Tongue (tissue), 3 donors: ENCODE measurements at places on chromosomes 6 and 20. TPM values are rescaled to one million over a fixed set of nuclear protein-coding genes. Genes with fewer than 3 reads are reported as not detected.

The GPX5 gene
- total RNA-seq: not detected

The SAMD5 gene
- total RNA-seq: 9.5 TPM

The METTL24 gene
- 3.5 TPM for total RNA-seq

GRCh38 chr6:132257561-132257960 is 143.7 kb downstream of the MOXD1 start:
- DNase-seq: no peak

DNA sequence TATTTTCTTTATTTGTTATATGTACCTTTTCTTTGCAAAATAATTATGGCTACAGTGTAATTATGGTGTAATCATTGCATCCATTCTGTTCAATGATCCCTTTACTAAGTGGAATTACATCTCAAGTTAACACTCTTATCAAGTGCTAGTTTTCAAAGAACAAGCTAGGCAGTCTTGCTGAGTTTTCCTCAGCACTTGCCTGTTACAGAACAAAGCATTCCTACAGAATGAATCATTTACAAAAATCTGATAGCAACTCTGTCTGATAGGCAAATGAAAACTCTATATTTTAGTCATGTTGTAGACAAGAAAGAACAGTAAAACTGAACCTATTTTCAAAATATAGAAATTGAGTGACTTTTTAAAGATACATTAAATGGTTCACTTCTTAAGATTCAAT is 109.8 kb upstream of the POU3F2 start:
- no peak for DNase-seq

- no peak for DNase-seq
Measured at GRCh38 chr6:137687818-137688217, 179.2 kb upstream of the TNFAIP3 start.

- DNase-seq: no peak
Measured at GRCh38 chr6:139587469-139587868, 213.0 kb upstream of the CITED2 start.

DNA sequence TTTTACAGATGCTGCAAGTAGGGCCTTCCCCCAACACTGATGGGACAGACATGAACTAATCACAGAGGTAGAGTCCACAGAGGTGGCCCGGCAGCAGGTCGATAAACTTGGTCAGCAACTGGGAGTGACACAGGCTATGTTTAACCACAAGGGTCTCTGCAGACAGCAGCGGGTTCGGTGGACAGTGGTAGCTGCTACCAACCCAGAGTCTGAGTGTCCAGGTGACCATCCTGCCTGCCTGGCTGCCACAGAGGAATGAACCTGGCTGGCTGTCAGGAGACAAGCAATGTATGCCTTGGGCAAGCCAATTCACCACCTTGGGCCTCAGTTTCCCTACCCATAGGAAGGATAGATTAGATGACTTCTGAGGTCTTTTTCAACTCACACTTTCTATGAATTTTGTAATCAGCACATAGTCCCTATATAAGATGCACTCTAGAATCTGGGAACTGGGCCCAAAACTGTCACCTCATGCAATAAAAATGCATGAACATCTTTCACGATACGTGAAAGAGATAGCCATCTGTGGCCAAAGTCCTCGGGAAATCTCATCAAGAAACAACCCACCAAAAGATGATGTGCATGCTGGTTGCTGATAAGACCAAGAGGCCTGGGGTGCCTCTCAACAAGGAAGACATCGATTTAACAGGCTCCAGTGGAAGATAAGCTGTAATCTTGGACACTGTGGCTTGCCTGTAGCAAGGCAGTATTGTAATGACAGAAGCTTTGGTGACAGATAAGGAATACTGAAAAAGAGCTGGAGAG is 30.5 kb downstream of the MDGA1 start:
- DNase-seq: no peak

GRCh38 chr6:149834513-149835481 is 29.4 kb downstream of the LRP11 start:
- DNase-seq: peak; percentile 89

DNA sequence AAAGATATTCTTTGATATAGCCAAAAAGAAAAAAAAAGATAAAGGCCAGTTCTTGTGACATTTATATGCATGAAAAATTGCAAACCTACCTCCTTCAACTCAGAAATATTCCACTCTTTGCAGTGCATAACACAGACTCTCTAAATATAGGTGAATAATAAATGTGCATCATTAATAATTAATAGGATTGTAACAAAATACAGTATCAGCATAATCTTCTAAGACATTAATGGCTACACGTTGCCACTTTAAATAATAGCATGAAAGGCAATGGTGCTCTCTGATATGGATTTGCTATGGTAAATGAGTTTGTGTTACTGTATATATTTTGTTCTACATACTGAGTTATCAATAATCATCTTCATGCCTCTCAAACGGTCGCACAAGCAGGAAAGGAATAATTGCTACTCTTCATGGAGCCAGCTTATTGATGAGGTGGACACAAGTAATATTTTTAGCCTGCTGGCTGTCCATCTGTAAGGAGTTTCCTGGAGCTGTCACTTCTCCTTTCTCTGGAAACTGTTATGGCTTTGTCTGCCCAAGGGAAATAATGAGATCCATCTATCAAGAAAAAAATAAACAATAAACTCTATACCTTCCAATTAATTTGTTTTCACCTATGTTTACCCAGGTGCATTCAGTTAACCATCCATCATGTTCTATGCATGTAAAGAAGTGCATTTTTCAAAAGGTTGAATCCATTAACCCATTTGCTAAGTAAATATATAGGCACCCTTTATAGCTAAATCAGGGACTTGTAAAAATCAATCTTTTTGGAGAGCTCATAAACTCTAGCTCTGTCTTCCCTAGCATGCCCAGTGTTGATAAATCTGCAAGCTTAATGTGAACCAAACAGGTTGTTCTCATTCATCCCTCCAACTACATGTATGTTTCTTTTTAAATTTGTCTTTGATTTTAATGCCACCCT is 253.0 kb downstream of the NKAIN2 start:
- no peak for DNase-seq

GRCh38 chr20:12847872-12848271 is 160.9 kb upstream of the SPTLC3 start:
- DNase-seq: peak; percentile 69

GRCh38 chr20:8946036-8946940 is 122.6 kb upstream of the PLCB4 start:
- DNase-seq: peak; percentile 82

GRCh38 chr6:52728394-52728793 is 34.9 kb downstream of the GSTA2 start:
- DNase-seq: no peak

- DNase-seq: no peak
Measured at GRCh38 chr6:138811866-138812265, 16.0 kb downstream of the ECT2L start.

DNA sequence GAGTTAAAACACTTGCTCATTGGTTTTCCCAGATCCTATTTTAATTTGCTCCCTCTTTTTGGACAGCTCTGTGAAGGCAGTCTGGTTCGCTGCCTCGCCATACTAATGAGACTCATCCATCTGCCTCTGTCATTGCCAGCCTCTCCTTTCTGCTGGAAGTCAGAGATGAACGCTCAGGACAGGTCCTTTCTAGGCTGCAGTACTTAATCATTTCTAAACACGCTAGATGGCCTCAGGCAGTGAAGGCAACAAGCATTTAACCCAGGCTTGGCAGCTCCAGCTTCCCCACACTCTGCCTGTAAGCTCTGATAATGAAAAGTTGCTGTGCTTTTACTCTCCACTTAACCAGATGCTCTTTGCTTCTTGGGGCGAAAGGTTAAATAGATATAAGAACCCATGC is 286.7 kb upstream of the POU3F2 start:
- DNase-seq: no peak

DNA sequence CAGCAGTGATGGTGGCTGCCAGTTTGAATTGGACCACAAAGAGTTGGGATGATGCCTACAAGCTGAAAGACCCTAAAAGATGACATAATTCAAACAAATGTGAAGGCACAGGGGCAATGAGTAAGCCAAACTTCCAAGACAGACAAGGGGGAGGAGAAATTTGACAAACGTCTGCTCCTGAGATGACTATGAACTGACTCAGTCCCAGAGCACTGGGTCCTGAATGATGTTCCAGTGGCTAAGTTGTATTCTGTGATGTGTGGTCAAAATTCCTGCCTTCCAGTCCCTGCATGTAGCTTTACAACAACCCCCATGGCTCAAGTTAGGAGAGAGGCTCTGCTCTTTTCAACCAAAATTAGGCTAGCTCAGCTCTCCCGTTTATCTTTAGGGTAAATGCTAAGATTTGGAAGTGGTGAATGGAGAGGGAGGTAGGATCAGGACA is 86.1 kb upstream of the SIRPA start:
- DNase-seq: no peak

DNA sequence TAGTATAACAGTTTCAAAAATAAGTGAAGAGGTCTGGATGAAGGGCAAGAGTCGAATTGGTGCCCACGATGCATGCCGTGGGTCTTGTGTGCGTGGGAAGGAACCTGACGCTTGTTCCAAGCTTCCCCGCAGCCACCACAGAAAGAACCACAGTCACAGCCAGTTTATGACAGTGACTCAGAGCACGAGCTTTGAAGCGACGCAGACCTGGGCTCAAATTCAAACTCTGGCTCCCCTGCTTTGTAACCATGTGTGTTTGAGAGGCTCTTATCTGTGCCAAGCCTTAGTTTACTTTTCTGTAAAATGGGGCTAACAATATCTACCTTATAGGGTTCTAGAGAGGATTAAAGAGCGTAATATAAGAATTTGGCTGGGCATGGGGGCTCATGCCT is 65.5 kb downstream of the SYNJ2 start:
- DNase-seq: no peak

GRCh38 chr6:170268216-170269129 is 22.4 kb downstream of the DLL1 start:
- DNase-seq: no peak

DNA sequence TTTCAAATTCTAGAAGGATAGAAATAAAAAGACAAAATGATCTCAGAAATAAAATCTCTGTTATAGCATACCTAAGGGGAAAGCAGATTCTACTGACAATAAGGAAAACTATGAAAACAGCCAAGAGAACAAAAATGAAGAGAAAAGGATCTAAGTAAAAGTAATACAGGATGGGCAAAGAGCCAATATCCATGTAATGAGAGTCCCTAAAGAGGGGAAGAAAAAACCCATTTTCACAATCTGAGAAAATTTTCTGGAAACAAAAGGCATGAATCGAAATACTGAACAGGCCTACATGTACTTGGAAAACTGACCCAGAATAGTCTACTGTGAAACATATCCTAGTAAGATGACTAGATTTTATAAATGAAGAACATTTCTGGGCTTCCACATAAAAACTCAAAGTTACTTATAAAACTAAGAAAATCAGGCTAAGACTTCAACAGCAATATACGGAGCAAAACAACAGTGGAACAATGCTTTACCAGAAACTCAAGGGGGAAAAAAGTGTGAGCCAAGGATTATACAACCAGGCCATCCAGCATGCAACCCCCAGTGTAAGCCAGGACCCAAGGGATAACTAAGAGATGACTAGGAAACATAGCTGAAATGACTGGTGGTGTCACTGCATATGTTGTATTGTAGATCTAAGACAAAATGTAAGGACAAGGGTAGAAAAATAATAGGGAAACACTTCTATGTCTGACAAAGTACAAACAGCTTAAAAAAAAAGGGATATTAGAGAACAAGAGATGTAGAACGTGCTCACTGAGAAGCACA is 10.2 kb downstream of the NAPB start:
- DNase-seq: peak; percentile 24
